Activated CD4-positive, alpha-beta T cell treated with anti-CD3 and anti-CD28 coated beads for 36 hours (primary cell): ENCODE measurements at places on chromosomes 2 and 18. TPM values are rescaled to one million over a fixed set of nuclear protein-coding genes. Genes with fewer than 3 reads are reported as not detected.

GRCh38 chr2:8851811-8852560 is 14.6 kb upstream of the KIDINS220 start:
- DNase-seq: no peak

DNA sequence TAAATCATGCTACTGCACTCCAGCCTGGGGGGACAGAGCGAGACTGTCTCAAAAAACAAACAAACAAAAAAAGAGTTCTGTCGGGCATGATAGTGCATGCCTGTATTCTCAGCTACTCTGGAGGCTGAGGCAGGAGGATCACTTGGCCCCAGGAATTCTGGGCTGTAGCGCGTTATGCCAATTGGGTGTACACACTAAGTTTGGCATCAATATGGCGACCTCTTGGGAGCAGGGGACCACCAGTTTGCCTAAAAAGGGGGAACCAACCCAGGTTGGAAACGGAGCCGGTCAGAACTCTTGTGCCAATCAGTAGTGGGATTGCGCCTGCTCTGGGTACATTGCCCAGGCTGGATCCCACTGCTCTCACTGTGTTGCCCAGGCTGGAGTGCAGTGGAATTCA is 49.7 kb downstream of the SDC1 start:
- no peak for DNase-seq

The CCDC102B gene
- total RNA-seq: 1.8 TPM

The QPCT gene
- 0.64 TPM for total RNA-seq

The RHBDD1 gene
- total RNA-seq: 38.1 TPM

- DNase-seq: no peak
Measured at GRCh38 chr2:222290736-222291484, 7.9 kb downstream of the PAX3 start.

DNA sequence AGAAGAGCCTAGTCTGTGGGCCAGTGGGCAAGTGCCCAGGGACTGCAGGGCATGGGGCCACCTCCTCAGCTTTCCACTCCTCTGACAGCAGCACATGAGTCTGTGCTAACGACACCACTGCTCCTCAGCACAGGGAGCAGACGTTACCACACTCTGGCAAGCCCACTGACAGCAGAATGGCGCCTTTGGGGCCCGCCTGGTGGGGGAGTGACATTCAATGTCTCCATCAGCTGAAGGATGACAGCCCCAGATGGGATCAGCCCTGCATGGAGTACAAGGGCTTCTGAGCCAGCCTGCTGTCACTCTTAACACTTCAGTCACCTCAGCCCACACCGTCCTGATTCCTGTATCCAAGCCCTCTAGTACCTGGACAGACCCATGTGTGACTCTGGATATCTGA is 149.4 kb upstream of the SMAD2 start:
- no peak for DNase-seq

DNA sequence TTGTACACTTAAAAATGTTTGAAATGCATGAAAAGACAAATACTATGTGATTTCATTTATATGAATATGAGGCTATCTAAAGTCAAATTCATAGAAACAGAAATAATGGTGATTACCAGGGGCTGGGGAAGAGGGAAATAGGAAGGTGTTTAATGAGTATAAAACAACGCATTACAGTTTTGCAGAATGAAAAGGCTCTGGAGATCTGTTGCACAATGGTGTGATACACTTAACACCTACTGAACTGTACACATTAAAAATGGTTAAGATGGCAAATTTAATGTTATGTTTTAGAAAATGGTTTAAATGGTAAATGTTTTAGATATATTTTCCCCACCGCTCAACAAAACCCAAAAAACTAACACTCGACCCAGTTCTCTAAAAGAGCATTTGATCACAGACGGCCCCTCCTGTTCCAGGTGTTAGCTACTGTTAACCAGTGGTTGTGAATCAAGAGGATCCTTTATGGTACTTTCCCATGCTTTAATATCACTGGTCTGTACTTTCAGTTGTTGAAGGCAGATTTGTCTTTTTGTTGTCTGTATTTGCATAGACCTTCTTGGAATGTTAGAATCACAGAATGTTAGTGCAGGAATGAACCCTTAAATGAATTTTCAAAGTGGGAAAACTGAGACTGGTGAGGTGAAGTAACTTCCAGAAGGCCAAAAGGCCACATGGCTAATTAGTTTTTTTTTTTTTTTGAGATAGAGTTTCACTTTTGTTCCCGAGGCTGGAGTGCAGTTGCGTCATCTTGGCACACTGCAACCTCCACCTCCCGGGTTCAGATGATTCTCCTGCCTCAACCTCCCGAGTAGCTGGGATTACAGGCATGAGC is 10.2 kb downstream of the RAB10 start:
- peak; percentile 34 for DNase-seq

The NT5DC4 gene
- total RNA-seq: not detected

The BOLL gene
- not detected for total RNA-seq

The TCF7L1 gene
- total RNA-seq: 0.07 TPM

DNA sequence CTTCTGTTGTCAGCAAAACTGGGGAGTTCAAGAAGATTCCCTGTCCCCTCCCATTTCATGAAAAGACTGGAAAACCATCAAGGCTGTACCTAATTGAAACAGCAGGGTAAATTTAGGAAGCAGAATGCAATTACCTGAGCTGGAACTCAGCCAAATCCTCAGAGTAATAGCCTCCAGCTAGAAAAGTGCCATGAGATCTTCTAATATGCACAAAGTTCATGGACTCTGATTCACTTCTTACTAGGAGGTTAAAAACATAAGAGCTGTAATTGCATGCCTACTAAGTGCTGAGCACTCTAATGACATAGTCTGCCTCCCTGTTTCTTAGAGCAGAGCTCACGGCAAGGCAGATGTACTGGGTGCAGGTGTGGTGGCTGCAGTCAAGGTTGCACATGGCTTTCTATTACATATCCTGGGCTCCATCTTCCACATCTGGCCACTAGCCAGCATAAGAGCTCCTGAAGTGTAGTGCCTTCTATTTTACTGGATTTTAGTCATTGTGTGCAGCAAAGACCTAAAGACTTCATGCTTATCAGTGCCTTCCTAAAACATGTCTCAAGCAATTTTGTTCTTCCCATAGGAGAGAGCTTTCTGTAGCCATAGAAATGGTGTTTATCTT is 341.7 kb downstream of the PTPRM start:
- no peak for DNase-seq
